PC-3 (cell line): ENCODE measurements at places on chromosomes 13 and 19. TPM values are rescaled to one million over a fixed set of nuclear protein-coding genes. Genes with fewer than 3 reads are reported as not detected.

- no peak for DNase-seq
- H3K27me3 ChIP-seq = peaks cover 14% of the 10 kb centered on the region; the same call in 1 of the 2 replicates
- H3K36me3 ChIP-seq = no peaks in the 10 kb centered on the region
- H3K27ac ChIP-seq = no peak overlapping the region
Measured at GRCh38 chr13:39225860-39226259, 187.6 kb downstream of the NHLRC3 start.

GRCh38 chr13:75432811-75433244 is 49.1 kb downstream of the TBC1D4 start:
- peak; percentile 77 for DNase-seq
- H3K27me3 ChIP-seq = no peaks in the 10 kb centered on the region
- H3K4me1 ChIP-seq = peaks cover 17% of the 10 kb centered on the region
- H3K4me3 ChIP-seq = peak overlapping the region; percentile 25; the same call in 1 of the 2 replicates

GRCh38 chr19:3121821-3122511 is 13.9 kb upstream of the GNA15 start:
- H3K4me1 ChIP-seq = no peaks in the 10 kb centered on the region
- no peak overlapping the region for H3K4me3 ChIP-seq
- no peak for DNase-seq
- H3K36me3 ChIP-seq = no peaks in the 10 kb centered on the region
- no peaks in the 10 kb centered on the region for H3K27me3 ChIP-seq

DNA sequence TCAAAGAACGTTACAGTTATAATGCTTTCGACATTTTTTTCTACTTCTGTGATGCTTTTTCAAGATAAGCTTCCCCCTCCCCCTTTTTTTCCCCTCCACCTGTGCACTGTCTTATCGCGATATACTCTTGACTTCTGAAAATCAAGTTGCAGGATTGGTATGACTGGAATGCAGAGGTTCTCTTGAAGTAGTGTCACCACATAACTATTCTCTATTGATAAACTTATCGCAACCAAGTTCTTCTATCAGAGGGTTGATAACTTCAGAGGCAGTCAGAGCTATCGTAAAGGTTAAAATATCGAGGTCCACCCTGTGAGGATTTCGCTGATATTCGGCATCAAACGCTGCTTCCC is 820 bp downstream of the EID2 start:
- peak; percentile 34 for DNase-seq
- H3K4me1 ChIP-seq = peaks cover 15% of the 10 kb centered on the region
- peak overlapping the region; percentile 87 for H3K4me3 ChIP-seq
- H3K36me3 ChIP-seq = no peaks in the 10 kb centered on the region

GRCh38 chr19:51015691-51016267 is 3.7 kb downstream of the KLK10 start:
- no peak overlapping the region for H3K27ac ChIP-seq
- no peak overlapping the region for H3K4me3 ChIP-seq
- no peaks in the 10 kb centered on the region for H3K27me3 ChIP-seq
- H3K36me3 ChIP-seq = no peaks in the 10 kb centered on the region
- H3K4me1 ChIP-seq = peaks cover 19% of the 10 kb centered on the region; the same call in 1 of the 2 replicates

- no peak for DNase-seq
- H3K4me1 ChIP-seq = peaks cover 27% of the 10 kb centered on the region
- no peak overlapping the region for H3K27ac ChIP-seq
- no peaks in the 10 kb centered on the region for H3K27me3 ChIP-seq
Measured at GRCh38 chr19:15293781-15294491, 38.4 kb downstream of the BRD4 start.

- H3K4me3 ChIP-seq = no peak overlapping the region
- H3K27ac ChIP-seq = no peak overlapping the region
- no peaks in the 10 kb centered on the region for H3K27me3 ChIP-seq
- H3K4me1 ChIP-seq = no peaks in the 10 kb centered on the region
- no peak for DNase-seq
- H3K36me3 ChIP-seq = no peaks in the 10 kb centered on the region
Measured at GRCh38 chr13:22931576-22931975, 249.2 kb upstream of the SGCG start.

DNA sequence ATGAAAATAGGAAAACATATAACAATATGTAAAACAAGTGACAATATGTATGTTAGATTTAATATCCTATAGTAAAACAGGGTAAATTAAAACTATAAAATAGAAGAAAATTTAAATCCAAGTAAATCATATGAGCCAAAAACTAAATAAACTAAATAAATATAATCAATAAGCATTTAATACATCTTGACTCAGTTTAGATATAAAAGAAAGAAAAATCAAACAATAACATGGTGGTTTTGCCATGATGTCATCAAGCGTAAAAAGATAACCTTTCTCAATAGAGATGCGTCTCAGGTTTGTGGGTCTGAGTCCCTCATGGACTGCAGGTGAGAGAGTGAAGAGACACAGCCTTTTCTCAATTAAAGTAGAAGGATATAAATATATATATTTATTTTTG is 26.6 kb upstream of the ZNF331 start:
- no peaks in the 10 kb centered on the region for H3K27me3 ChIP-seq
- H3K36me3 ChIP-seq = no peaks in the 10 kb centered on the region
- no peak overlapping the region for H3K27ac ChIP-seq
- H3K4me3 ChIP-seq = no peak overlapping the region
- H3K4me1 ChIP-seq = no peaks in the 10 kb centered on the region

- no peaks in the 10 kb centered on the region for H3K4me1 ChIP-seq
- H3K36me3 ChIP-seq = no peaks in the 10 kb centered on the region
- peaks cover 27% of the 10 kb centered on the region for H3K27me3 ChIP-seq
Measured at GRCh38 chr13:25085125-25085742, 10.7 kb upstream of the PABPC3 start.

DNA sequence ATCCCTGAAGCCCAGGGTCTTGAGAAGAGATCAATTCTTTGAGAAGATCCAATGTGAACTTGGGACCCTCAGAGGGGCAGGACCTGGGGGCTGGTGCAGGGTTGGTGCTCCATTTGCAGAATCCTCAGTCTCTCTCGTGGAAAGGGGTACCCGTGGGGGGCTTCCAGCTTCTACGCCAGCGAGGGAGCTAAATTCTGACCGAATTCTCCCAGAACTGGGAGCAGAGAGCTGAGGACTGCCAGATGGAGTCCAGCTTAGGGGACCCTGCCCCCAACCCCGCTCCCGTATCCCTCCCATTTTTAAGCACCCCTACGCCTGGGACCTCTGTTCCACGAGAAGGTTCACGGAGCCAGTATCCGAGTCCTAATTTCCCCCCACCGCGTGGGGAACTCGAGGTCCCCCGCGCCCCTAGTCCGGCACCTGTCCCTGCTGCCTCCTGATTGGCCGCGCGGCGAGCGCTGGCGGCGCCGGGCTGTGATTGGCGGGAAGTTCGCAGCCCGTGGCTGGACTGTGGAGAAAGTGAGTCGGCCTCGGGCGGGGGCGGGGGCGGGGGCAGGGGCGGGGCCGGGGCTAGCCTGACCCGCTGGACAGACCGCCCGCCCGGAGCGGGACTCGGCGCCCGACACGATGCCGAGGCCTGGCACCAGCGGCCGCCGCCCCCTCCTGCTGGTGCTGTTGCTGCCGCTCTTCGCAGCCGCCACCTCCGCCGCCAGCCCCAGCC is 4.4 kb upstream of the LTBP4 start:
- no peaks in the 10 kb centered on the region for H3K27me3 ChIP-seq
- peak overlapping the region; percentile 68 for H3K4me3 ChIP-seq
- no peak overlapping the region for H3K27ac ChIP-seq

GRCh38 chr13:24036115-24036514 is 124.4 kb upstream of the SPATA13 start:
- no peaks in the 10 kb centered on the region for H3K36me3 ChIP-seq
- H3K27ac ChIP-seq = no peak overlapping the region
- no peaks in the 10 kb centered on the region for H3K27me3 ChIP-seq
- H3K4me3 ChIP-seq = no peak overlapping the region

DNA sequence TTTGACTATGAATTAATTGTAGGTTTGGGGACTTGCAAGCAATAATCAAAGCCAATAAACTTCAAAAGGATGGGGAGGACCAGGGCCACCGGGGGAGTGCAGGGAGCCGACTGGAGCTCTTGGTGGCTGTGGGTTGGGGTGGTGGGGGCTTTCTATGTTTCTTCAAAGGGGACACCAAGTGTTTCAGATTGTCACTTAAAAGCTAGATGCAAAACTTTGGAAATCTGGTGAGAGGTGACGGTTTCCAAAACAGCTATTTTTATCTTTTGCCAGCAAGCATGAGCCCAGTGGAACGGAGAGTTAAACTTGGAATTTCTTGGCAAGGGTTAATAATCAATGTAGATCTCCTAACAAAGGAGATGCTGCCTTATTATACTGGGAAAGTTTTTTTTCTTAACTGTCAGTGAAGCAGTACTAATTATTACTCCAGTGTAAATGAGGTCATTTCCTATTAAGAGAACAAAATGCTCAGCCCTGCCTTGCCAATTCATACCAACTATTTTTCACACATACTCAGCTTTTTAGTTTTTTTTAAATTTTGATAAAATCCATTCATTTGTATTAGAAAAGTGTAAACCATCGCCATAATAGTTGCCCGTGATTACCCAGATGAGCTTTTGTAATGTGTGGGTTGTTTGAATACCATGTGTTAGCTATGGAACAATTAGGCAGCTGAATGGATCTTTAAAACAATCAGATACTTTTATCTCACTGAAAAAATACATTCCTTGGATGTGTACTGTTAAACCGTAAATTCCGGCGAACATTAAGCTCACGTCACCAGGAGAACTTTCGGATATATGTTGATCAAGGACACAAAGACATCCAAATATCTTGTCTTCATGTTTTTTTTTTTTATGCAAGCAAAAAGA is 95.9 kb upstream of the ZNF536 start:
- no peak for DNase-seq
- no peak overlapping the region for H3K4me3 ChIP-seq
- no peaks in the 10 kb centered on the region for H3K36me3 ChIP-seq
- 0 out of 2 replicates have a peak, but pooled peaks cover 9% of the 10 kb centered on the region for H3K27me3 ChIP-seq
- H3K27ac ChIP-seq = no peak overlapping the region
- H3K4me1 ChIP-seq = no peaks in the 10 kb centered on the region

DNA sequence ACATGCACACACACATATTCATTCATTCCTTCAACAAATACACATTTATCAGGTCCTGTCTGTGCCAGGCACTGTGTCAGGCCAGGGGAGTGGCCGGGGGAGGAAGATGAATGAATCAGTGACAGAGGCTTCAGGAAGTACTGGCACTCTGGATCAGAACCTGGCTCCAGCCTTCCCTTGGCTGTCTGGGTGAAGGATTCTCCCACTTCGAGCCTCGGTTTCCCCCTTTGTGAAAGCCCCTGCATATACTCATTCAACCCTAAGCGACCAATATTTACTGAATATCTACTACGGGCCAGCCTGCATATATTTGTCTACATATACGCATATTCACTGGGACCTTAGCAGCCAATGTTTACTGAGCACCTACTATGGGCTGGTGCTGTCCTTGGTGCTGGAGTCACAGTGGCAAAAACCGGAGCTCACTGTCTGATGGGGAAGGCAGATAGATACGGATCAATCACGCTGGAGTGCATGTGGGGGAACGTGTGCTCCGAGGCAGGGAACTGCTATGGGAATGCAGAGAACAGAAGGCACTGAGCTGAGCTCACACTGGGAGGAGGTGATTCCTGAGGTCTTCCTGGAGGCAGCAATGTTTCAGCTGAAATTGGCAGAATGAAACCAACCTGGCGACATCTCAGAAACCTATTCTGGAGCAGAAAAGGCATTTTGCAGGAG is 636 bp upstream of the ZNF579 start:
- peaks cover 10% of the 10 kb centered on the region for H3K4me1 ChIP-seq
- H3K27me3 ChIP-seq = no peaks in the 10 kb centered on the region
- H3K36me3 ChIP-seq = no peaks in the 10 kb centered on the region; the same call in 1 of the 2 replicates
- H3K4me3 ChIP-seq = peak overlapping the region; percentile 93

DNA sequence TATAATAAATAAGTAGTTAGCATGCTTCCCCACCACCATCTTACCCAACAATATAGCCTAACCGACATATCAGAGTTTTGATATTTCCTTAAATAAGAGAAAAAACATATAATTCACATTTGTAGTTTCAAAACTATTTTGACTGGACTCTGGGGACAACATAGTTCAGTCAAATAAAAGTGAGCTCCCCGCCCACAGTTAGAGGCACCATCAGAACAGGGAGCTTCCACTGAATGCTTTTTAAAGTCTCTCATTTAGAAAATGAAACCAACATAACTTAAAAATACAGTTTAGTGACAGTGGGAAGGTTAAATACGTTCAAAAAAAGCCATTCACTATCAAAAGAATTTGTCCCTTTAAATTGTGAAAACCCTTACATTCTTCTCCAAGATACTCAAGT is 92.8 kb downstream of the EPSTI1 start:
- no peak overlapping the region for H3K4me3 ChIP-seq
- H3K27me3 ChIP-seq = no peaks in the 10 kb centered on the region
- H3K27ac ChIP-seq = no peak overlapping the region
- no peaks in the 10 kb centered on the region for H3K36me3 ChIP-seq
- DNase-seq = no peak

DNA sequence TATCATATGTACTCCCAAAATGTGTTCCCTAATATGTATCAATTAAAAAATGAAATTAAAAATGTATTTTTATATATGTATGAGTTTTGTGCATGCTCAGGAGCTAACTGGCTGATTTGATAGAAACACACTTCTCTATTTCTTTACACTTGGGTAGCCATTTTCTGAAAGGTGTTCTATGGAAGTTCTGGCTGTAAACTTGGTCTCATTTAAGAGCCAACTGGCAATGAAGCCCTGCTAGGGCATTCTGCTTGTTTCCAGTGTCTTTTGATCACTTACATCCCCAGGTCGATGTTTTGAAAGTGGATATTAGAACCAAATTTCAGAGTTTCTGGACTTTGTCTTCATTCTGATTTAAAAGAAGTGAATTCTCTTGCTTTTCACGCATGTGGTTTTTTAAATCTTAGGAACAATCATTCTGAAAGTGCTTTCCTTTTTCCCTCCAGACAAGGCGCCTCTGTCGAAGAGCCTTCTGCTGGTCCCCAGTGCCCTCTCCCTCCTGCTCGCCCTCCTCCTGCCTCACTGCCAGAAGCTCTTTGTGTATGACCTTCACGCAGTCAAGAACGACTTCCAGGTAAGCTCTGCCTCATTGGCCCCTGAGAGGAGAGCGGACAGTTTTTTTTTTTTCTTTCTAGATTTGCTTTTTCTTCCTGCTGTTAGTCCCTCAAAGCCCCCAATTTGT is 20.1 kb downstream of the GPR18 start:
- no peak overlapping the region for H3K4me3 ChIP-seq
- no peaks in the 10 kb centered on the region for H3K36me3 ChIP-seq
- DNase-seq = no peak
- no peaks in the 10 kb centered on the region for H3K4me1 ChIP-seq
- no peaks in the 10 kb centered on the region for H3K27me3 ChIP-seq

DNA sequence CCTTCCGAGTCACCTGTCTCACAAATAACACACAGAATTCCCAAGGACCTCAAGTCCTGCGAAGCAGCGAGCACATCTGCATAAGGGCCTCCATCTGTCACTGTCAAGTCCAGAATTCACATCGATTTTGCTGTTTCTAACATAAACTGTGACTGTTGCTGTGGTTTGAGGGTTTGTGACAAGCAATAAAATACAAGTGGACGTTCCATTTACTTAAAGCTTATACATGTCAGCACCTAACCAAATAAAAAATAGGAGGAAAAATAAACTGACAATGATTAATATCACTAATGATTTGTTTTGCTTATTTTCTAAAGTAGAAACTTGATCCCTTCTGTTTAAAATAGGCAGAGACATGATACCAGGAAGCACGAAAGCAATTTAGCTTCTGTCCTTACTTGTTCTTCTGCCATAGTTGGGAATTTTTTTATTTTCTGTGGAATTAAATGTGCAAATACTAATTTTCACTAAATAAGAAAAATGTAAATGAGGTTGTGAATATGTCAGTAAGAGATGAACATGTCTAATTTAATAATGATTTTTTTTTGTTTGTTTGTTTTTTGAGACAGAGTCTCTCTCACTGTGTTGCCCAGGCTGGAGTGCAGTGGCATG is 279.1 kb downstream of the FGF9 start:
- H3K27me3 ChIP-seq = no peaks in the 10 kb centered on the region
- no peaks in the 10 kb centered on the region for H3K36me3 ChIP-seq
- DNase-seq = no peak
- no peak overlapping the region for H3K4me3 ChIP-seq
- H3K27ac ChIP-seq = no peak overlapping the region

ZNF541 gene
- total RNA-seq = not detected in 2 replicates

RASL11A gene
- 43.3 and 59.7 TPM in 2 replicates for total RNA-seq

SLC7A9 gene
- total RNA-seq = not detected in 2 replicates

BCAM gene
- total RNA-seq = 12.9 and 18.7 TPM in 2 replicates
